Stimulated activated CD8-positive, alpha-beta memory T cell treated with anti-CD3 and anti-CD28 coated beads, Interleukin-7, amount 100 ng/mL, for 4 hours (primary cell): ENCODE measurements at places on chromosomes 2 and 18.

- no peak for DNase-seq
Measured at GRCh38 chr18:58438958-58439300, 190.0 kb downstream of the ALPK2 start.

DNA sequence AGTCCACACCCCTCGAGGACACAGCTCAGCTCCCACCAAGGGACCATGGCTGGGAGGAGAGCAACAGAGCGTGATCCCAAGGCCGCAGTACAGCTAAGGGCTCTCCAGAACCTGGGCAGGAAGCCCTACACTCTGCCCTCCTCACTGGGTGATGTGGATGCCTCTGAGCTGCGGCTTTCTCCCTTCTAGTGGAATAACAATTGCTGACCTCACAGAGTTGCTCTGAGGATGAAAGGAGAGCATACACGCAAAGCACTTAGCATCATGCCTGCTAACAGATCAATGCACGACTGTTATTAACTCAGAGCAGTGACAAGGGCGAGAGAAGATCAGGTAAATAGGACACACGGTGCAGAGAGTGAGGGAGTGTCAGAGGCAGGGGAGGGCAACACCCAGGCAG lies 74.2 kb downstream of the ZFP36L2 start:
- no peak for DNase-seq

- DNase-seq: no peak
Measured at GRCh38 chr2:23506531-23507266, 121.7 kb downstream of the KLHL29 start.

GRCh38 chr2:173184031-173185004 lies 108.7 kb downstream of the MAP3K20 start:
- DNase-seq: no peak

DNA sequence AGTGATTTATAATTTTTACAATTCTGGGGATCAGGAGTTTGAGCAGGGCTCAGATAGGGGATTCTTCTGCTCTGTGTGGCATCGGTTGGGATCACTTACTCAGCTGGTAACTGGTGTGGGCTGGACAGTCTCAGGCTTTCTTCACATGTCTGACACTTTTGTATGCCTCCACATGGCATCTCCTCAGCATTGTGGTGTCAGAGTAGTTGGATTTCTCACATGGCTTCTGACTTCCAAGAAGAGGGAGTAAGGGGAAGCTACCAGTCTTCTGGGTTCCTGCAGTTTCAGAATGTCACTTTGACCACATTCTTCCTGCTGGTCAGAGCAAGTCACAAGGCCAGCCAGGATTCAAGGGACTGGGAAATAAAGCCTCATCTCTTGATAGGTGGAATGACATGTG lies 55.6 kb downstream of the NCOA1 start:
- no peak for DNase-seq

DNA sequence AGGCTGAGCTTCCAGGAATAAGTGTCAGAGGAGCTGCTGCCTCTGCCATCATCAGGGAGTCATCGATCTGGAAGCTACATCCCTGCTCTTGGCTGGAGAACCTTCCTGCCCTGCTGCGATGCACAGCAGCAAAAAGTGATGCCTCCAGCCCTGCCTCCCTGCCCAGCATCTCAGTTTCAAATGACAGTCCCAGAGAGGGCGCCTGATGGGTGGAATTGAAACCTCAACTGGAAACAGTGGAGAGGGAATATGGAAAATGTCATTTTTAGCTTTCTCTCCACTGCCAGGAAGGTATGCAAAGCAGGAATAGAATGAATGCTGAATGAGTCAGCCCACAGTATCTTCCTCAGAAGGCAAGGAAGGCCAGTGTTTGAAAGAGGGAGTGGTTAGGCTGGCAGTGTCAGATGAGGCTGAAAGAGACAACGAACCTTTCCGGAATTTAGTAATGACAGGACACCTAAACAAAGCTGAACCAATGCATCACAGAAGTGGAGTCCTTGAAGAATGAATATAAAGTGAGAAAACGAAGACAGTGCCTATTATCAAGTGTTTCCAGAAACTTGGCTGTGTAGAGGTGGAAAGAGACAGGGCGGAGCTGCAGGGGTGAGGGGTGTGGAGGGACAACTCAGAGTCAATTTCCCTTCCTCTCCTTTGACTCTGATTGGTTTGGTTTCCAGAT lies 153.9 kb upstream of the NDUFV2 start:
- no peak for DNase-seq

DNA sequence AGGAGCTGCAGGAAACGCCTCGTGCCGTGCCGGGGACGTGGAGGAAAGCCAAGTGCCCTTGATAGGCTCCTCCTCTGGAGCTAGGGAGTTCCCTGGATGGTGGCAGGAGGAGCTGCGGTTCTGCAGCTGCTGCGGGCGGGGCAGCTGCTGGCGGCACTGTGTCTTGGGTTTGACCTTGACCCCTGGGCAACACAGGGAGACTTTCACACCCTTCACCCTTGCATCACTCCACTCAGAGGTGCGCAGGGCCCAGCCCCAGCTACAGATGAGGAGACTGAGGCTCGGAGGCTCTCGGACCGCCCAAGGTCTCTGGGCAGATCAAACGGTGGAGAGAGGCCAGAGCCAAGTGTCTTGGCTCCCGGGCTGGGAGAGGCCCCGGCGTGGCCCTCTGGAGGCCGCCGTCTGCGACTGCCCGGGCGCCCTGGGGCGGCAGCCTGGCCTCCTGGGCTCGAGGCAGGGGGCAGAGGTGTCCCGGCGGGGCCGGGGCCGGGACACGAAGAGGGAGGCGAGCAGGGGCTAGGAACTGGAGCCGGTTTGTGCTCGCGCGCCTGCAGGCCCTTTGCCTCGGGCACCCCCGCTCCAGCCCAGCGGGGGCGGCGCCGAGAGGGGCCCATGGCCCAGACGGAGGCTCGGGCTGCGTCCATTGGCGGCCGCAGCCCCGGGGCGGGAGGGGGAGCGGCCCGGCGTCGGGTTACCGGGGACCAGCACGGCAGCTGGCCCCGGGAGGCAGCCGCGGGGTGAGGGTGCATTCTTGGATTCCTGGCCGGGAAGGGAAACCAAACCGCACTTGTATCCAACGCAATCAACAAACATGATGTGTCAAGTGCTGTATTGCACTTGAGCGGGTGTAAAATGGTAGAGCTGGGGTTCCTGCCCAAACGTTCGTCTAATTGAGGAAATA lies 129.6 kb upstream of the SLC1A4 start:
- no peak for DNase-seq

GRCh38 chr2:106356291-106356690 lies 111.9 kb downstream of the RGPD3 start:
- no peak for DNase-seq

- DNase-seq: no peak
Measured at GRCh38 chr2:20110876-20111275, 59.4 kb upstream of the LAPTM4A start.

DNA sequence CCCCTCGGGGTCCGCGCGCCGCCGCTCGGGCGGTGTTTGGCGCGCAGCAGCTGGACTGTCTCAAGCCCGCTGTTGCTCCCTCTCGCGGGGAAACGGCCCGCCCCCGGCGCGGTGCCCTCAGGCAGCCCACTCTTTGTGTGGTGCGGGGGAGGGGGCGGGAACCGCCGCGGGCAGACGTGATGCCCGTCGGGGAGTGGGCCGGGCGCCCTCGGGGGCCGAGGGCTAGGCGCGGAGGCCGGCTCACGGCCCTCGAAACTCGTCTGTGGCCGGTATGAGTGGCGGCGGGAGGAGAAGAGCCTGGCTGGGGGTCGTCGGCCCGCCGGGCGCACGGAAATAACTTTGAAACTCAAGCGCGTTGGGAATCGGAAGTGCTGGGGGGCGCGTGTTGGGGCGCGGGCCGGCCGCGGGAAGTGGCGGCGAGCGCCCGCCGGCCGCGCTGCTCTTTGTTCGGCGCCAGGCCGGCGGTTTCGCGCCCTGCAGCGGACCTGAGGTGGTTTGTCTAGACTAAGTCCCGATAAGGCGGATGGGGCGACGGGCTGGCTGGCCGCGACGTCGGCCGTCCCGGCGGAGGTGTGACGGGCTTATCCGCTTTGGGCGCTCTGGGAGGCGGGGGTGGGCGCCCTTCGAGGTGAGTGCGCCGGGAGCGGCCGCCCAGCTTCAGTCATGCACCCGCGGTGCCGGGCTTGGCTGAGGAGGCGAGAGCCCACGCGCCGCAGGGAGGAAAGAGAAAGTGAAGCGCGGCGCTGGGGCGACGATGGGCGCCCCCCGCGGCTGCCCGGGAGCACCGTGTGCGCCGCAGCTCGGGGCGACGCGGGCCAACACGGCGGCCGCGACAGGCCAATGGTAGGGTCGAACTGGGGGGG lies 679 bp downstream of the PTMA start:
- peak; percentile 37 for DNase-seq

- no peak for DNase-seq
Measured at GRCh38 chr2:5401115-5401657, 291.0 kb upstream of the SOX11 start.

GRCh38 chr2:98063291-98063854 lies 23.6 kb upstream of the VWA3B start:
- DNase-seq: no peak

DNA sequence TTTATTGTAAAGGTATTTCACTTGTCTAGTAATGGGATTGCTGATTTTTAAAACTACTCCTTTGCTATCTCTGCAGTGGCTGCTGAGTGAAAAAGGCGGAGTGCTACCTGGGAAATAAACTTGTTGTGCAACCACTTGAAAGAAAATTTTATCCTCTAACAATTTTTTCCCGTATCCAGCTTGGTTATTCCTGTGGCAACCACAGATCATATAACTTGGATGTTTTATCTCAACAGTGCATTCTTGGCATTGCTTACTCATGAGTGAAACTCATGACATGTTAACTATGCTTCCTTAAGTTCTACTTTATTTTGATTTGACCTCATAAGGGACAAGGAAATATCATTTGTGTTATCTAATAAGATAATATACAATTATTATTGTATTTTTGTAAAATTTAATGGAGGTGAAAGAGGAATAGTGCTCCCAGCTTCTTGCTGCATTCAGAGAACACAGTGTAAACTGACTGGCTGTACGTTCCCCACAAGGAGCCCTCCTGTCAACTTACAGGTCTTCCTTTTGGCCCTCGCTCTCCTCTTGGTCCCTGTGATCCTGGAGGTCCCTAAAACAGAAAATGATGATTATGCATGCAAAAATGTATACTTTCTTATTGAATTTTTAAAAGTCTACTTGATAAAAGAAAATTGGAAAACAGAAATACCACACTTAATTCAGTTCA lies 82.7 kb downstream of the COL5A2 start:
- no peak for DNase-seq

GRCh38 chr2:199772035-199772976 lies 78.7 kb downstream of the FTCDNL1 start:
- DNase-seq: no peak

- DNase-seq: no peak
Measured at GRCh38 chr2:61469424-61470121, 1.3 kb downstream of the USP34 start.

- DNase-seq: no peak
Measured at GRCh38 chr2:242011167-242011513, 141.6 kb downstream of the RTP5 start.

GRCh38 chr18:59783138-59783537 lies 85.9 kb upstream of the CCBE1 start:
- DNase-seq: no peak

GRCh38 chr2:101818531-101819451 lies 121.3 kb downstream of the MAP4K4 start:
- DNase-seq: no peak

GRCh38 chr2:169303579-169304305 lies 58.6 kb downstream of the LRP2 start:
- no peak for DNase-seq

GRCh38 chr2:127579231-127579630 lies 43.7 kb downstream of the MYO7B start:
- DNase-seq: no peak

- DNase-seq: no peak
Measured at GRCh38 chr2:201642086-201642578, 1.2 kb downstream of the TMEM237 start.

GRCh38 chr2:197514754-197515153 lies 1.1 kb upstream of the MOB4 start:
- DNase-seq: no peak

- no peak for DNase-seq
Measured at GRCh38 chr2:215751200-215751910, 262.0 kb downstream of the MREG start.

DNA sequence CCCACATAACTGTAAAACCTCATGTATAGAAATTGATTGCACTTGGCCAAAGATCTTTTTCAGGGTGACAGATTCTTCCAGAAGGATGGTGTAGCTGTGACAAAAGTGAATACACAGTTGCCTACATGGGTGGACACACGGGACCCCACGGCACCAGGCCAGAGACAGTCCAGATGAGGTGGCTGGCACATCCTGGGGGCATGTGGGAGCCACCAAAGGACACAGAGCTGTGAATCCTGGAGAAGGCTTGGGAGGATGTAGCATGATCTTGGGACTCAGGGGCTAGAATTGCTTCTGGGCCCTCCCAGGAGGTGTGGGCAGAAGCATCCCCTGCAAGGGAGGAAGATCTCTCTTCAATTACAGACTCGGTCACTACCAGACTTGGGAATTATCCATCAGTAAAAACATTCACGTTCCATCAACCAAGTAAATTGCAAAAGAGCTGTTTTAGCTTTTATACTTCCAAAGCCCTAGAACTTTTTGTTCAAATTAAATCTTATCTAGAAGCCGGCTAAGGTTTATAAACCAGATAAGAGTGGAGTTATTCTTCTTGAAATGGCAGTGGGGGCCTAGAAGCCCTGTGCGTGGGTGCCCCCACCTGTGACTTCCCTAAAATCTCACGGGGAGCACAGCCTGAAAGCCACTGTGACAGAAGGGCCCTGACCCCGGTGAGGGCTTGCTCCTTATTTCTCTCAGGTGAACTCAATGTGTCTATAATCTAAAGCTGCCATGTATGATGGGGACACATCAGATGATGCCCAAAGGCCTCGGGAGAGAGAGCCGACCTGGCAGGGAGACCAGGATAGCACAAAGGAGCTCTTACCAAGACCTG lies 81.7 kb downstream of the SEPTIN10 start:
- DNase-seq: no peak

- DNase-seq: no peak
Measured at GRCh38 chr2:63678551-63678950, 89.8 kb downstream of the MDH1 start.

DNA sequence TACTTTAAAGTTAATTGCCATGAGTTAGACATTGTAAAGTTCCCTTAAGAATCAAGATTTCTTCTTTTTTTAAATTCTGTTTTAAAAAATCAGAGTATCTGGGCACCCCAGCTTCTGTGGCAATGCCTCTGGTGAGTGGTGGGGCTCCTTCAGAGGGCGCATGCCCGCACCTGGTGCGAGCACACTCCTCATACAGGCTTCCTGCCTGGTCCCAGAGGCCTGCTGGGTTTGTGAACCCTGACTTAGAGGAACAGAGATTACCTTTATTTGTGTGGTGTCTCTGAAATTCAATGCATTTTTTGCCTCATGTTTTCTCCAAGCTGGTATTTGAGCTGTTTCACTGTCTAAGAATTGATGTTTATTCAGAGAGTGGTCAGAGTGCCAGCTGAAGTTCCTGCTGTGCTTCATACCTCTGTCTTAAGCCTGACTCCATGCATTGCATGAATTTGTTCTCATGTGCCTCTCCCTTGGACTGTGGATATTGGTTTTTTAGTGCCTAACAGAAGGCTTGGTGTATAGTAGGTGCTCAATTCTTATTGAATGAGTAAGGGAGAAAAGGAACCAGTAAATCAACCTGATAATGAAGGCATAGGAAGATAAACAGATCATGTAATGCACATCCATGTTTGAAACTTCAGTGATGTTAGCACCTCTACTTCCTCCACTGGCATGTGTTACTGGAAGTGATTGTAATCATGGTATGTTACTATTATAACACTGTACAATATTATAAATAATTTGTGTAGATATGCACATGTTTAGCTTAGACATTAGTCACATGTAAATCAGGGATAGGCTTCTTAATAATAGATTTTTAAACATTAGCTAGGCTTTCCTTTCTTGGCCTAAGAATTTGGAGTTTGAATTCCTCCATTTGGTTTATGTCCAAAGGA lies 29.0 kb downstream of the PHLPP1 start:
- no peak for DNase-seq
